ENCODE measurements at places on chromosomes 5 and 9.

DNA sequence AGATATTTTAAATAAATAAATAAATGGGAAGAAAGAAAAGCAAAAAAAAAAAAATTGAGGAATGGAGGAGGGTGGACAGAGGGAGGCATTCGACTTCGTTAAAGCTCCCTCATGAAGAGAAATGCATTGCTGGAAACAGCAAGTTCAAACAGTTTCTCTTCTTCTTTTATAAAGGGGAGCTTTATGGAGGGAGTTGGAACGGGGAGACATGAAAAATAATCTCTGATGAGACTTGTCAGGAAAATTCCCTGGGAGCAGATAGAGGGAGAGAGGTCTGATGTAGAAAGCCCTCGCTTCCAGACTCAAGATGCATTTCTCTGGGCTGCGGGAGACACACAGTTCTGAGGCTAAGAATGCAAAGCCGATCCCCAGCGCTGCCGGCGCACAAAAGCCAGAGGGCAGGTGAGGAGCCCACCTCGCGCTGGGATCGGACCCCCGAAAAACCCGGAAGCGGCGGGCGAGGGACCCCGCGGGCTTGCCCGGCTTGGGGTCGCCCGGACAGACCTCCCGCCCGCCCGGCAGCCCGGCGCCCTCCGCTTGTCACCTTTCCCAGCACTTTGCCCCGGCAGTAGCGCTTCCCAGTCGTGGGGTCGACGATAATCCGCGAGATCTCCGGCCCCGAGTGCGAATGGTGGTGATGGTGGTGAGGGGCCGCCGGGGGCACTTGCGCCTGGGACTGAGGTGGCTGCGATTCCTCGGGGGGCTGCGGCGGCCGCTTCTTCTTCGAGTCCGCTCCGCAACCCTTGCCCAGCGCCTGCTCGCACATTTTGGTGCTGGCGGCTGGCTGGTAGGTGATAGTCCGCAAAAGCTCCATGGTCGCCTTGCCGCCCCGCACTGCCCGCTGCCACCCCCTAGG is 512 bp downstream of the PLK2 start:
- no peak for DNase-seq

- DNase-seq, result no peak
Measured at GRCh38 chr9:68457803-68458202, 82.9 kb downstream of the TMEM252 start.

DNA sequence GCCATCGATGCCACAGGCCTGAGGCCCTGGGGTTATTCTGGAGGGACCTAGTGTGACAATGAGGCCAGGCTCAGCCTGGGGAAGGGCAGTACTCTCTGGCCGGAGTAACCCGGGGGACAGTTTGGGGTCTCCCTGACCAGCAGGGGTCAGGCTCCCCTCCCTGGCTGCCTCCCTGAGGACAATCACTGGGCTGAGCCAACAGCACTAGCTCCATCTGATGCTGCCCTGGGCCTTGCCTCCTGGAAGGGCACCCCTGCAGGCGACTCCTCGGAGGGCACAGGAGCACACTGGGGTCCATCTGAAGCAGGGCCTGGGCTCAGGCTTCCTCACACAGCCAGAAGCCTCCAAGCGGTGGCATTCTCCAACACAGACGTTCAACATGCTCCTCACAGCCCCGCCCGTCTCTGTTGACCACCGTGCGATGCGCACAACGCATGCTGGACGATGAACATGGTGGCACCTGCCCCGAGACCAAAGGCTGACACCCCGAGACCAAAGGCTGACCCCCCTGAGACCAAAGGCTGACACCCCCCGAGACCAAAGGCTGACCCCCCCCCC is 68.3 kb downstream of the ADAMTS2 start:
- DNase-seq, result no peak

DNA sequence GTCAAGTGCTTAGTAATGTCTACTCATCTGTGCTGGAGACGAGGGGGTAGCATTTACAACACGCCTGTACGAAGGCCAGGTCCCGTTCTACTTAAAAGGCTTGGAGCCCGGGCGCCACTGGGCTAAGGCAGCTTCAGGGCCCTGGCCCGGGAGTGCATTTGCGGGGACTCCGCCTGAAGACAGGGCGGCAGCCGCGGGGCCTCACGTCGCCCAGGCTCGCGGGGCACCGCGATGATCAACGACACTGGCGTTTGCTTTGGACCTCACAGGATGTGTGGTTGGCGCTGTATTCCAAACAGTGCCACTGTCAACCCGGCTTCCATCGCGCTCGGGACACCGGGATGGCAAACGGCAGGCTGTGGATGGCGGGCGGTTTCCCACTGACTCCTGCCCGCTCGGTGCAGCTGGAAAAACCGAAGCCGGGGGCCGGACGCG is 1.1 kb upstream of the TENT4A start:
- DNase-seq, result peak; percentile 44

- DNase-seq, result no peak
Measured at GRCh38 chr5:175443514-175444059, 395 bp downstream of the DRD1 start.

DNA sequence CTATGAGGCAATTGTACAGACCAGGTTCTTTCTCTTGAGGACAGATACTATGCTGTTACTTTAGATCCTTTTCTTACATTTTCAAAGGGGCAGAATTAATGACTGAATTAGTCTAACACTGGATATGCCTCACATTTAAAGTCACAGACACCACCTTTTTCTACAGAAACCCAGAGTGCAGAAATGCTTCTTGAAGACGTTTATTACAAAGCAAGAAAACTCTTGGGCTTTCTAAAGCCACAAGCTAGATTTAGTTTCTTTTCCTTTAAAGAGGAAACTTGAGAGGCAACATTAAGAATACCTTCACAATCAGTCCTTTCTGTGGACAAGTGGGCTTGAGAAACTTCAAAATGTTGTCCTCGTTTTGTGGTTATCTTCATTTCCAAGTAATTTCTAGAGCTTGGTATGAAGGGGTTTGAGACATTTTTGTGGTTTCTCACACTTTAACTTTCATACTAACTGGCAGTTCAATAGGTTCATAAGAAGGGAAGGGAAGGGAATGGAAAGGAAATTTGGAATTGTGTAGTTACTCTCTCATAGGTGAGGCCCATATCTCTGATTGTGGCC is 527.4 kb downstream of the RASEF start:
- no peak for DNase-seq

- no peak for DNase-seq
Measured at GRCh38 chr5:123452401-123452800, 29.2 kb upstream of the CEP120 start.

DNA sequence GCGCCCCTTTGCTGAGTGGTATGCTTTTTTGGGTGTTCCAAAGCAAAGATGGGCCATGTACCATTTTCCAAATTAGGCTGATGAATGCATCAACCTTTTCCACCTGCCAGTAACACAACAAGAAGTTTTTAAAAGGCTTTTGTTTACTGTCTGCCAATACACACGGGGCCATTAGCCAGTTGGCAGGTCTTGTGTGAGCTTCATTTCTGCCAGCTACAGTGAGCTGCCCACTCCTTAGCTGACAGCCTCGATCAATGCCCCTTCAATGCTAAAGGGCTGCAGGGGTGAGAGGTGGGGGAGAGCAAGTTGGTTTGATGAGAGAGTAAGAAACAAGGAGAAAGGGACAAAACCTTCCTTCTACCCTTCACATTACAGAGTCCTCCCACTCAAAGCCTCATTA is 128.7 kb downstream of the C5orf15 start:
- no peak for DNase-seq

GRCh38 chr9:126096340-126096739 is 230.3 kb upstream of the MVB12B start:
- DNase-seq, result no peak

DNA sequence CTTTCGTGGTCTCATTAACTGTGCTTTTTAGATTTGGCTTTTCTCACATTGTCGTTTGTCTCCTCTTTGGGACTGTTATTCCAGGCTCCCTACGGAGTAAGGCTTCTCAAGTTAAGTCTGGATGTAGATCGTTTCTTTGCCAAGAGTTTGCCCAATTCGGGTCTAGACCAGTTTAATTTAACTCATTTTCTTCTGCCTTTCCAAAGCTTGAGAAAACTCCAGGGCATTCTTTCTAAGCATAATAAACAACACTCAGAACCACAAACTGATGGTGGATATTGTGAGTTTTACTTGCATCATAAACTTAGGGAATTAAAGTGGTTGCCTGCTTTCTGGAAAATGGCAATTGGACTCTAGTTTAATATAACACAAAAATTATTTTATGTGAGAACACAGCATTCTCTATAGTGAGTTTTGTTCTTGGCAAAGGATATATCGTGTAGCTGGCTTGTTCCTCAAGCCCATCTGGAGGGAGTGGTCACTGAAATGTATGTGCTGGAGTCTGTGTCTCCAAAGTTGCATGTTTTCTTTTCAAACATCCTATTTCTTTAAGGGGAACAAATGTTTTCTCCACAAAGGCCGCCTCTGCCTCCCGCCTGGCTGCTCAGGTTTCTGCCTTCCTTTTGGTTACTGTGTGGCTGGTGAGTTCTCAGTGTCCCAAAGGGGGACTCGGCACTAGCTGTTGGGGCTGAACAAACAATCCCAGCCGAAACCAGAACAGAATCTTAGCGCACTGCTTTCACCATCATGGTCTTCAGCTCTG is 211.3 kb upstream of the FBN2 start:
- DNase-seq, result no peak

DNA sequence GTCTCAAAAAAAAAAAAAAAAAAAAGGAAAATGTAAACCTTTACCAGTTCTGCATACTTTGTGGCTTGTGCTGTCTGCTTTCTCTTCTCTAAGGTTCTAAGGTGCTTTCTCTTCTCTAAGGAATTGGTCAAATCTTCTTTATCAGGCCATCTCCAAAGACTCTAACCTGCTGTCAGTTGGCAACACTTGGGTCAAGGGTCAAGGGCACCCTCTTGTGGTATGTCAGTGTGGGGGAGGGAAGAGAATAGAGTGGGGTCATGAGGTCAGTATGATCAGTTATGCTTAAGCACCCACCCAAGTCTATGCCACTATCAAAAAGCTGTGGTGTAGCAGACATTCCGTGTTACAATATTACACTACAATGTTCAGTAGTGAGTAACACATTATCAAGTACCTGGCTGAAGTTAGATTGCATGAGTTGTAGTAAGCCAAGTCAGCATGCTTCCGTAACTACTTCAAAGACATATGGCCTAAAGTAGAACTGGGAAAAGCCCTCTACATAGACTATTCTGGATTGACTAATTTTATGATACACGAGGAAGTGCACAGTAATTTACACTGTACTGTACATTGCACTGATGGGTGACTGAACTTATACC is 25.0 kb upstream of the CCL28 start:
- DNase-seq, result no peak

GRCh38 chr5:16467363-16468219 is 2.0 kb upstream of the ZNF622 start:
- DNase-seq, result no peak

- DNase-seq, result no peak
Measured at GRCh38 chr5:90983711-90984124, 399.4 kb downstream of the ARRDC3 start.
